Caco-2 (cell line): ENCODE measurements at places on chromosomes 11 and 22.

DNA sequence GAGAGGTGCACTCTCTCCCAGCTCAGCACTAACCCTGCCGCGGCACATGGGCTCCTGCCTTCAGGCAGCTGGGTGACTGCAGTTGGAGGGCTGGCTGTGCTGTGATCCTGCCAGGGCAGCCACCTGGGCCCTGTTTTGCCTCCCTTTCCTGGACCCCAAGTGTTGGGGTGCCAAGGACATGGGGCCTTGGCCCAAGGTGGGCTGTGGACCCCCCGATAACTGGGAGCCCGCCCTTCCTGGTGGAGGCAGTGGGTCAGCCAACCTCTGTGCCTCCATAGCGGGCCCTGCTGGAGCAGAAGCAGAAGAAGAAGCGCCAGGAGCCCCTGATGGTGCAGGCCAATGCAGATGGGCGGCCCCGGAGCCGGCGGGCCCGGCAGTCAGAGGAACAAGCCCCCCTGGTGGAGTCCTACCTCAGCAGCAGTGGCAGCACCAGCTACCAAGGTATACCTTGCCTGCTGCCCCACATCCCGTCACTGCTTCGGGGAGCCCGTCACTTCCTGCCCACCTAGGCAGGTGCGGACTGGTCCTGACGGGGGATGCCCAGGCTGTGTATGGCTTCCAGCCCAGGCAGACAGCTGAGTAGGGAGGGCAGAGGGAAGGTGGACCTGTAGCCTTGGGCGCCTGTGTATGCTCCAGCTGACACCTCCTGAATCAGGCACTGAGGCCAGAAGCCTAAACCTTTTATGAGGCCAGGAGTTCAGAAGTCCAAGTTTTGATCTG is 8.9 kb downstream of the TUB start:
- no peak for DNase-seq

GRCh38 chr22:37079158-37079557 is 27.6 kb downstream of the KCTD17 start:
- no peak for DNase-seq

DNA sequence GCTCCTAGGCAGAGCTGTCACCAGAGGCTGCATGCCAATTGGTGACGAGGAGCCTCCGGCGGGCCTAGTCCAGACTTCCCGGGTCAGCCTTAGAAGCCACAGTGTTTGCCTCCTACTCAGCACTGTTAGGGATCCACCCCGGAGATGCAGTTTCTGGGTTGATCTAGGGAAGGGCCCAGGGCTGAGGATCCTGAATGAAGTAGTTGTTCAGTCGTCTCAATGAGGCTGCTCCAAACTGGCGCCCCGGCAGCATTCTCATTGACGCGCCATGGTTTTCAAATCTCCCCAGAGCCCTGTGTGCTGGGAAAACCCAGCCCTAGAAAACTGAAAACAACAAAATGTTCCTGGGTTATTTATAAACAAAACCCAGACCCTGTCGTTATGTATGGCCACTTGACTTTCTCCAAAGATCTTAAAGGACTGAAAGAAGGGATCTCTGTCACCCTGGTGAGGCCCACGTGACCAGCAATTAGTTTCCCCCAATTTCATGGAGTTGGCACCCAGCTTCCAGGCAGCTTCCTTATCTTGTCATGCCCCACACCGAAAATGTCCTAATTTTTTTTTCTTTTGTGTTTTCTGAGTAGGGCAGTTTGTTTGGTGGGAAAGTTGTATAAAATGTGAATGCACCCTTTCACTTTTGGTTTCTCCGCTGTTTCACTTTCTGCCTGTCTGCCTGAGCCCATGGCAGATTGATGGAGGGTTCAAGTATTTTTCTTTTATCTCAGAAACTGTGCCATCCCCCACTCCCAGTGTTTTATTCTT is 2.0 kb upstream of the EHD1 start:
- DNase-seq, result no peak

GRCh38 chr11:129292771-129293170 is 82.9 kb upstream of the BARX2 start:
- DNase-seq, result no peak

DNA sequence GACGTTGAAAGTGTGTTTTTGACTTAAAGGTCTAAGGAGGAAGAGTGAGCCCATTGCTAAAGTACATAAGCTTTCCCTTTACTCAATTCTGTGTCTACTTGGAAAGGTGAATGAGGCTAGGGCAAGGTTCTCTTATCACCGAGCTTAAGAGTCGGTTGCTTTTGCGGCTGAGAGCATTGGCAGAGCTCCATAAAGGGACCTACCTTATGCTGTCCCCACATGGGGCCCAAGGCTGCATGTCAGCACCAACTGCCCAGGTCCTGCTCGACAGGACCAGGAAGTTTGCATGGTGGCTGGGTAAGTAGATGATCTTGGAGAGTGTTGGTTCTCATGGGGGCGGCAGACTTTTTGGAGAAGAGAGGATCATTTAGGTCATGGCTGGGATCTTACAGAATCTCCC is 91.2 kb downstream of the ZBTB16 start:
- DNase-seq, result no peak

GRCh38 chr22:39490135-39490798 is 11.8 kb upstream of the MIEF1 start:
- peak; percentile 84 for DNase-seq

DNA sequence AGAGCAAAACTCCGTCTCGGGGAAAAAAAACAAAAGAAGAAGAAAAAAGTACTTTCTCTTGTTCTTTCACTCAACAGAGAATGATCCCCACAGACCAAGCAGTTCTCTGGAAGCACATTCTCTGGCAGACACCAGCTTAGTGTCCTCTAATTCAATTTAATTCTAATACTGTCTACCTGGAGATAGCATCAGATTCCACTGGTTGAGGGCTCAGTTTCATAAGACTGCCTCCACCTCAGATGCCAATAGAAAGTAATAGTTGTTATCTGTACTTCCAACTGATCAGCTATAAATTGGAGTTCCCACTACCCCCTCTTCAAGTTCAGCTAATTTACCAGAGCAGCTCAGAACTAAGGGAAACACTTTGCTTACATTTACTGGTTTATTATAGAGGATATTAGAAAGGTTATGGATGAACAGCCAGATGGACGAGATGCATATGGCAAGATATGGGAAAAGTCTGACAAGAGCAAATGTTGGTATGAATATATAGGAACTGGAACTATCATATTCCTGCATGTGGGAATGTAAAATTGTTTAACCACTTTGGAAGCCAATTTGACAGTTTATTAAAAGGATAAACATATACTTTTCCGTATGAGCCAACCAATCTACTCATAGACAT is 64.3 kb downstream of the TMEM135 start:
- no peak for DNase-seq

GRCh38 chr11:104098555-104098954 is 62.1 kb downstream of the DDI1 start:
- no peak for DNase-seq

DNA sequence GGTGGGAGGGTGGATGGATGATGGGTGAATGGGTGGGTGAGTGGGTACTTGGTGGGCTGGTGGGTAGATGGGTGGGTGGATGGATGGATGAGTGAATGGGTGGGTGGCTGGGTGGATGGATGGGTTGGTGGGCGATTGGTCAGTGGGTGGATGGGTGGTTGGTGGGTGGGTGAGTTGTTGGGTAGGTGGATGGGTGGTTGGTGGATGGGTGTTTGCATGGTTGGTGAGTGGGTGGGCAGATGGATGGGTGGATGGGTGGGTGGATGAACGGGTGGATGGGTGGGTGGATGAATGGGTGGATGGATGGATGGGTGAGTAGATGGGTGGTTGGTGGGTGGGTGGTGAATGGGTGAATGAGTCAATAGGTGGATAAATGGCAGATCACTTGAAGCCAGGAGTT is 43.0 kb upstream of the LRRC32 start:
- no peak for DNase-seq

- no peak for DNase-seq
Observed at GRCh38 chr11:122815900-122816299, 22.4 kb upstream of the CRTAM start.

- DNase-seq, result peak; percentile 49
Observed at GRCh38 chr11:94455861-94456260, 37.8 kb downstream of the MRE11 start.

DNA sequence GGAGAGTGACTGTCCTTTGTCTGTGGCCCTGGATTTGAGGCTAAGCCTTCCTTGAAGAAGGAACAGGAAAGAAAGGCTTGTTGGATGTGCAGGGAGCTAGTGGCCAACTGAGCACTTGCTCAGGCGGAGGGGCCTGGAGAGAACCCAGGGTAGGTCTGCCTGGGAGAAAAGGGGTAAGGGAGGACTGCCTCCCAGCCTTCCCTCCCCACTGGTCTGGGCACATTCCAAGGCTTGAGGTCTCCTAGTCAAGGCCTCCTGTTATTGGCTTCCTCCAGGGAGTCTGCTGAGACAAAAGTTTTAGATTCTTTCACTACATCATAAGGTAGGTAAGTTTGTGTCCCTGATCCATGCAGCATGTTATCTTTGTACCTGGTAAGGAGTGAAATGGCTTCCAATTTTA is 15.2 kb downstream of the KCNQ1OT1 start:
- peak; percentile 19 for DNase-seq

DNA sequence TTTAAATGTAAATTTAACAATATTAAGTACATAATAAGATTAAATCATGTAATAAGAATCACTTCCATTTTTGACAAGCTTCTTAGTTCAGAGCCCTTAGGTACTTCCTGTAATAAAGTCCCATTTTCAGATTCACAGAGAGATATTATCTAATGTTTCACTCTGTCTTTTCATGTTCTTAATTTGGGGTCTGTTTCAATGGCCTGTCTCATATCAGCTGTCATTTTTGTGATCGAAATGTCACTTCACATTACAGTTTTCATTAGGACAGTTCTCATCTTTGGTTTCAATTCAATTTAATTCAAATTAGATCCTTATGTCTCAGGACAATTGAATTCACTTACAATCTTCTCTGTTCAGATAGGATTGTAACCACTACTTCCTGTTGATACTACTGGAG is 22.6 kb upstream of the OLFML1 start:
- no peak for DNase-seq

GRCh38 chr11:9774591-9775397 is 110.9 kb downstream of the SWAP70 start:
- DNase-seq, result no peak

GRCh38 chr11:127624306-127624856 is 623.8 kb upstream of the KIRREL3 start:
- DNase-seq, result no peak

GRCh38 chr11:12540913-12541582 is 133.2 kb upstream of the TEAD1 start:
- no peak for DNase-seq

- no peak for DNase-seq
Observed at GRCh38 chr11:118281284-118281683, 17.2 kb upstream of the MPZL2 start.

DNA sequence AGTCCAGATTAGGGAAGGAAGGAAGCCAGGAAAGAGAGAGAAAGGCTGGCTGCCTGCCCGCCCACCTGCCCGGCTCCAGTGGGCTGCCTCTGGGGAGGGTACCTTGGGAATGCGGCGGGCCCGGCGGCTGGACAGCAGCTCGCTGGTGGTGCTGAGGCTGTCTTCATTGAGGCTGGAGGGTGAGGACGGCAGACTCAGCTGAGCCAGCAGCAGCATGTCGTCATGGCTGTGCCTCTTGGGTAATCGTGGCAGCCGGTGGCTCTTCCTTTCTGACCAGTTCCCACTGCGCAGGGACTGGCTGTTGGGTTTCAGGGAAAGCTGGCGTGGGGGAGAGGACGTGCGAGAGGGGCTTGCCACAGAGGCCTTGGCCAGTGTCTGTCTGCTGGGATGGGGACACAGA is 32.9 kb downstream of the RPL27A start:
- DNase-seq, result no peak

- DNase-seq, result no peak
Observed at GRCh38 chr22:40377931-40378330, 7.5 kb downstream of the SGSM3 start.

GRCh38 chr11:64245797-64246620 is 734 bp downstream of the PPP1R14B start:
- peak; percentile 85 for DNase-seq
